ENCODE measurements at places on chromosomes 11 and 22.

- no peak for DNase-seq
Measured at GRCh38 chr22:26556904-26557303, 33.0 kb downstream of the TPST2 start.

GRCh38 chr11:132312701-132313111 is 942.3 kb downstream of the NTM start:
- peak; percentile 70 for DNase-seq

- DNase-seq, result no peak
Measured at GRCh38 chr11:12088047-12088481, 22.3 kb upstream of the MICAL2 start.

- peak; percentile 63 for DNase-seq
Measured at GRCh38 chr11:20355221-20356219, 8.0 kb upstream of the HTATIP2 start.

GRCh38 chr22:17443405-17444203 is 74.3 kb downstream of the CECR2 start:
- no peak for DNase-seq

- no peak for DNase-seq
Measured at GRCh38 chr22:45169591-45170466, 6.1 kb downstream of the NUP50 start.

- DNase-seq, result no peak
Measured at GRCh38 chr22:25843660-25844405, 101.8 kb downstream of the MYO18B start.

DNA sequence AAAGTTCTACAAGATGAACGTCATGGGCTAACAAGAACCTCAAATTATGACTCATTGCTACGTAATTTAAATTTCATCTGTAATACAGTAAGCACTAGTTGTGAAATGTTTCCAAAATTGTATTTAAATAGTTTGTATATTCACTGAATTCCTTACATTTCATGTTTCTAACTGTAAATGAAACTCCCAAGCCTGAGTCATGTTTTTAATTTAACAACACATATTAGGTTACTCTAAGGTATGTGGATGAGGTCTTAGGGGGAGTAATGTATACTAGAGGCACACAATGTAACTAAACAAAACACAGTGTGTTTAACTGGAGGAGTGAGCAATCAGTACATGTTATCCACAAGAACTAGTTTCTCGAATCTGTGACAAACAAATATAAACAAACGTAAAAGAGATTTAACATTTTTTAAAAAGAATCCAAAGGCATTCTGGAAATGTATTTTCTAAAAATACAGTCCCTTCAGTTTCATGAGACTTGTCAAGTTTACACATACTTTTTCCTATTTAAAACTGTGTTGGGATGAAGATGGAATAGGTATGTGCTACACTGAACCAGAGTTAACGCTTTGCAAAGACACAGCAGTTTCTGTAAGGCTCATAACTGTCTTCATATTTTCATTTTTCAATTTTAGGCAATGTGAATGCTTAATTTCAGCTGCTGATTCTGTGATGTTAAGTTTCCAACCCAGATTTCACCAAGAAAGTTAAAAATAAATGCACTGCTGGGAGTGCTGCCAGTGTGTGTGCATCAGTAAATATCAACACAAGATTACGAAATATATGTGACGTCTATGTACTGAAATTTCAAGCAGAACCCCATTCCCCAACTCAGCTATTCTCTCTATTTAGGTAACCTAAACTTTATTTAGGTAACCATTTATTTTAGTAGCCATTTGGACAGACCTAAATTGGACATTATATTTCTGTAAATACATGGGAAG is 52.6 kb downstream of the PITPNB start:
- no peak for DNase-seq

GRCh38 chr11:9616042-9616675 is 42.7 kb downstream of the WEE1 start:
- DNase-seq, result no peak

- no peak for DNase-seq
Measured at GRCh38 chr11:67588136-67588503, 4.5 kb downstream of the GSTP1 start.

- peak; percentile 78 for DNase-seq
Measured at GRCh38 chr11:65498042-65498726, 661 bp upstream of the MALAT1 start.

DNA sequence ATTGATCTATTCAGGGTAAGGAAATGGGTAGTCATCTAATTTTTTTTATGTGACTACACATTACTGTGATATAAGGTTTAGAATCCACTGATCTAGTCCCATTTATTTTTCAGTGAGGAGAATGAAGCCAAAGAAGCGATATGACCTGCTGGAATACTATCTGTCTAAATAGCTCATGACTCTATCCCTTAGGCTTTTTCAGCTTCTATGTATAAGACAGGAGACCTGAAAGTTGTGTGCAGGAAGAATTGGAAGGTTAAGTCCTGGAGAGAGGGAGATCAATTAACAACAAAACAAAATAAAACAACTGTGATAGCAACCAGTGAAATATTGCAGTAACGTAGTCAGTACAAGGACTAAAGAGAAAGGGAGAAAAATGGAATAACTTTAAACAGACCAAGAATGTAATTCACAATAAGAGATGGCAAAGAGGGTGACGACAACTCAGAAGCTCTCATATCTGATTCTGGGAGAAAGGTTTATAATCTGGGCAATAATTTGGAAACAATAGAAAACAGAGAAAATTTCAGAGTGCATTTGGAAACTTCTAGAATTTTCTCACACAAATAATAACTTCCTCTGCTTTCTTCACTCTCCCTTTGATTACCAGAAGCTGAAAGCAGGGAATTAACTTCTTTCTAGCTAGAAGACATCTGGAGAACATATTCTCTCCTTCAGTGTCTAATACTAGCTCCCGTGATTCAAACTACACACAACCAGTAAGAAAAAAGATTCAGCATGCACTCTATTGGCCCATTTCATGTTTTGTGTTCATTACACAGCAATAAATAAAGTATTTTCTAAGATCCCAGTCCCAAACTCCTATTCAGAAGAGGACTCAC is 19.2 kb upstream of the CASP12 start:
- no peak for DNase-seq

GRCh38 chr11:8242499-8243280 is 21.0 kb downstream of the LMO1 start:
- peak; percentile 51 for DNase-seq

DNA sequence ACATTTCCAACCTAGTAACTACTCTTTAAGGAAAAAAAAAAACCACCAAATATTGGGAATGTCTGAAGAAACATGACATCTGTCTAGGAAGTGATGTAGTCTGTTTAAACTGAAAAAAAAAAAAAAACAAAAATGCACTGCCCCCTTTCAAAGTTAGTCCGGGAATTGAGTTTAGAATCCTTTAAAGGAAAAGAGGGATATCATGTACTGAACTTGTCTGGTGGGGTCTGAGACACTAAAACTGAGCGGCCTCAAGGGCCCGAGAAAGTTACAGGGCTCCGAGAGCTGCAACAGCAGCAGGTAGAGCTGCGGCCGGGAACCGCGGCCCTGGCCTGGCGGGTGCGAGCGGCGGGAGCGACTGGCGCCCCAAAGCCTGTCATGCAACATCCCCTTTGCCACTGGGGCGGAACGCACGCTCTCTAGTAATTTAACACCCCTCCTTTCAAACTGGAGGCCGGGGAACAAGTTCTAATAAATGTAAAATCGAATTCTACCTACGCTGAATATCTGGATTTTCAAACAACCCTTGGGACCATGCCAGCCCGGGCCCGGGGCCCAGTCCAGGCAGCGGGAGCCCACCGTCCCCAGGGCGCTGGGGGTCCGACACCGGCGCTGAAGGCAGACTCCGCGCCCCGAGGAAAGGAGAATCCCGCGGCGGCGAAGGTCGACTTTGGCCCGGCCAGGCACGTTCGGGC is 736 bp downstream of the RDX start:
- peak; percentile 79 for DNase-seq

DNA sequence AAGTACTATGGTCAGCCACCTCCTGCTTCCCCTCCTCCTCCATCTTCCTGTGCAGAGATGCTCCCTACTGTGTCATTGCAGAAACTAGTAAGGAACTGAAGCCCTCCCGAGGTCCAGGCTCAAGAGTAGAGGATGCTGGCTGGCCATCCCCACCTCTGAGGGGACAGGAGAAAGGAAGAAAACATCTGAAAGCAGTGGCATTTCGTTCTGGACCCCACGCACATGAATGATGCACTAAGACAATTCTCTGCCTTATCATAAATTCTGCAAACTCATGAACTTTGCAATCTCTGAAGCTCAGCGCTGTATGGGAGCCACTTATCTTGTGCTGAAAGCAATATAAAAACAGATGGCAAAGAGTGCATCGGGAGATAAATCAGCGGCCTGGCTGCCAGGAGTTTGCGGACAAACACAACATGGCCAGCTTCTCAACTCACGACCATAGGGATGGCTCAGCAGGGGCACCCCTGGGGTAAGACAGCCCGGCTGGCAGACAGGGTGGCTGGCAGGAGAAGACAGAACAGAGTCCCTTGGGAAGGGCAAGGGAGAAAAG is 306.4 kb downstream of the NXPE2 start:
- DNase-seq, result no peak

- no peak for DNase-seq
Measured at GRCh38 chr11:86067009-86067850, 1.7 kb downstream of the PICALM start.

DNA sequence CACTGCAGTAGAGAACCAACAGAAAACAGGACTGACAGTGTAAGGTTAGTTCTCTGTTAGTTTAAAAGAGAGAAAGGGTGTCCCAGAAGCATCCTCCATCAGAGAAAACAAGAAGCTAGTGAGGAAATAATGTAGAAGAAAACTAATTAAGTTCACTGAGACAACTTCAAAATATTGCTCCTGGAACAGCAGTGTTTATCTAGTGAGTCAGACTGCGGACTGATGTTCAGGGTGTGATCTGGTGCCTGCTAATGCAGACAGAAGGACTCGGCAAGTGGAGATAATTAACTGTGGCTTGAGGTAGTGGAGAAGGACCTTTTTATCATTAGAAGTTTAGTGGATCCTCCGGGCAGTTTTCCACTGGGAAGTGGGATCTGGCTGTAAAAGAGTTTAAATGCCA is 55.4 kb downstream of the CDON start:
- no peak for DNase-seq

DNA sequence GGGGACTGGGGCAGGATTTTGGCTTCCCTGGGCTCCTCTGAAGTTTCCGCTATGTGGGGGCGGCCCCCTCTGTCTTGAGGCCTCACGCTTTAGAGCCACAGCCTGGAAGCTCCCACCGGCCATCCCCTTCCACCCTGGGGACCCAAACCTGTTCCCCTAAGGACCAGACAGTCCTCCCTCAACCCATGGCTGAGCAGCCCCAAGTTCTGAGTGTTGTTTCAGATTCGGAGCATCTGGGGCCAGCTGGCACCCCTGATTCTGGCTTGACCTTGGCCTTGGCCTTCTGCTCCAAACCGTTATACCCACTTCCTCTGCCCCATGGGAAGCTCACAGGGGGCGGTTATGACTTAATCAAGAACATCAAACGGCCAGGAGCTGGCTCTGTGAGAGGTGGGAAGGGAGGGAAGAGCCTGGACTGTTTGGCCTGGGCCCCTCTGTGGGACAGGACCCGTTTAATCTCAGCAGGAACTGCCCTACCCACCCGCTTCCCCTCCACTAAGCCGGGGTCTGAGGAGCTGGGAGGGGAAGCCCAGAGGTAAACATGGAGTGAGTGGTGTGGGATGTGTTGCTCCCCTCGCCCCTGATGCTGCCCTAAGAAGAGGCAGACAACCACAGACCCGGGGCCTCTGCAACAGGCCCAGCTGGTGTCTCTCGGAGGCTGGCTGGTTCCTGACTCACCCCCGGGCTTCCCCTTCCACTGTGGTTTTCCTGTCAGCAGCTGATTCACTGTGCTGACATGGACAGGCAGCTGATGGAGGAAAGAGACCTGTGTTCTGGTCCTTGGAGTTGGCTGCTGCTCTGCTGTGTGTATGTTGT is 3.4 kb downstream of the CD82 start:
- no peak for DNase-seq

- DNase-seq, result no peak
Measured at GRCh38 chr11:7936615-7937014, 4.9 kb downstream of the OR10A3 start.

DNA sequence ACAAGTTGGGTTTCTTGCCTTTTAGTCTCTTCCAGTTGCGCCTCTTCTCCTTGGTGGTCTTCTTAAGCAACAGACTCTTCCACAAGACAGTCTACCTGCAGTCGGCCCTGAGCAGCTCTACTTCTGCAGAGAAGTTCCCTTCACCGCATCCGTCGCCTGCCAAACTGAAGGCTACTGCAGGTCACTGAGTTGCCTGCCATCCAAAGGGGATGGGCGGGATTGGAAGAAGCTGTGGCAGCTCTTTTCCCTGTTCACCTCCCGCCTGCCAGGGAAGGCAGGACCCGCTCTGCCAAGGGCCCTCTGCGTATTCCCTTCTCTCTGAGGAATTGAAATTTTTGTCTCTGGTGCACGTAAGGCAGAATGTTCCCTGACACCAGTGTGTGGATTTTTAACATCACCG is 9.2 kb upstream of the STT3A start:
- DNase-seq, result no peak

DNA sequence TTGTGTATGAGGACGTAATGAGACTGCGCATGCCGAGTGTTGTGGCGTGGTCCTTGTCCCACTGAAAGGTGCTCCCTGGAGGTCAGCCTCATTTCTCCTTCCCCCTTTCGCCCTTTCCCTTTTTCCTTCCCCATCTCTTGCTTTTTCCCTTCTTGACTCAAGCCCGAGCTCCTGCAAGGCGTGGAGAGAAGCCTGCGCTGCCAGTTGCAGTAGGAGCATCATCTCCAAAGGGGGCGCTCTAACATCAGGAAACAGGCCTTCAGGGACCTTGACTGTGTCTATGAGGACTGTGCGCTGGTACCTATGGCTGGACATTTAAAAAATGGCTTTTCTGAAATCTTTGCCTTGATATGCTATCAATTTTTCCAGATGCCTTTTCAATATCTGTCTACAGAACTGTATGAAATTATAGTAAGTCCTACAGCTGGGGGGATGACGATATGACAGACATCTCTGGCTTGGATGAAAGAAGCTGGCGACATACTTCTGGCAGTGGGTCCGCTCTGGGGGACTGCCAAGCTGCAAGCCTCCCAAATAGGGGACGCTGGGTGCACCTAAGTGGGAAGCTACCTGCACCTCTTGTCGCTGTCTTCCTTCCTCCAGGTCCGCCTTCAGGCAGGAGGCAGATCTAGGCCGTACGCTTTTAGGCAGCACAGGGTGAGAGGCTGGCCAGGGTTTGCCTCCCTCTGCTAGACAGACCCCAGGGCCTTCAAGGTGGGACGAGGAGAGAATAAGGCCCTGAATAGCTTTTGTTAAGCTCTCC is 96.5 kb downstream of the NXPE2 start:
- DNase-seq, result peak; percentile 88

- peak; percentile 51 for DNase-seq
Measured at GRCh38 chr11:66317723-66318599, 1.1 kb upstream of the CD248 start.
